ENCODE measurements at places on chromosomes 11 and 22.

DNA sequence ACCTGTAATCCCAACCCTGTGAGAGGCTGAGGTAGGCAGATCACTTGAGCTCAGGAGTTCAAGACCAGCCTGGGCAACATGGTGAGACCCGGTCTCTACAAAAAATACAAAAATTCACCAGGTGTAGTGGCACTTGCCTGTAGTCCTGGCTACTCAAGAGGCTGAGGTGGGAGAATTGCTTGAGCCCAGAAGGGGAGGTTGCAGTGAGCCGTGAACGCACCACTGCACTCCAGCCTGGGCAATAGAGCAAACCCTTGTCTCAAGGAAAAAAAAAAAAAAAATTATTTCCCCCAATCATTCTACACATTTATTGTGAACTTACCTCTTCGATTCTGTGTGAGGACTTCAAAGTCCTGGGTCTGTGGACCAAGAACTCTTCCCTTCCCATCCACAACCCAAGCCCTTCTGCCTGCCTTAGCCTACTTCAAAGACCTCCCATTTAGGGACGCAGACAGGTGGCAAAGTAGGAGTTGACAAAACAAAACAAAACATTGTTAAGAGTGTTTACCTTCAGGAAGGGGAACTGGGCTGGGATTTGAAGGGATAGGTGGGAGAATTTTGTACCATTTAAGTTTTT, 3.8 kb upstream of the WEE1 start:
- DNase-seq: no peak

DNA sequence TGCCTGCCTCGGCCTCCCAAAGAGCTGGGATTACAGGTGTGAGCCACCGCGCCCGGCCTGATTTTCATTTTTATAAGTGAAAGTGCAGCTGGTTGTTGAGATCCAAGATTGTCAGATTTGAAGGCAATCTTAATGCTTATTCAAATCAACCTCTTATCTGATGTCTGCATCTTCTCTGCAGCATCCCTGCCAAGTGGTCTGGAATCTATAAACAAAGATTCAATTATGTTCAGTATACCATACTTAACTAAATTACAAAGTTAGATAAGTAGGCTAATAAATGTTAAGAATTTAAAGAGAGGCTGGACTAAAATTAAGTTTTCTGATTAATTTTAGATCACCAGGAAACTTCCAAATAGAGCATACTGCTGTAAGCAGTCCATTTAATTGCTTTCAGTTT, 53.8 kb downstream of the POLD3 start:
- DNase-seq: no peak

- DNase-seq: no peak
Observed at GRCh38 chr22:26593763-26594162, 3.8 kb upstream of the TPST2 start.

GRCh38 chr22:30344447-30345200, 12.1 kb downstream of the SF3A1 start:
- no peak for DNase-seq

DNA sequence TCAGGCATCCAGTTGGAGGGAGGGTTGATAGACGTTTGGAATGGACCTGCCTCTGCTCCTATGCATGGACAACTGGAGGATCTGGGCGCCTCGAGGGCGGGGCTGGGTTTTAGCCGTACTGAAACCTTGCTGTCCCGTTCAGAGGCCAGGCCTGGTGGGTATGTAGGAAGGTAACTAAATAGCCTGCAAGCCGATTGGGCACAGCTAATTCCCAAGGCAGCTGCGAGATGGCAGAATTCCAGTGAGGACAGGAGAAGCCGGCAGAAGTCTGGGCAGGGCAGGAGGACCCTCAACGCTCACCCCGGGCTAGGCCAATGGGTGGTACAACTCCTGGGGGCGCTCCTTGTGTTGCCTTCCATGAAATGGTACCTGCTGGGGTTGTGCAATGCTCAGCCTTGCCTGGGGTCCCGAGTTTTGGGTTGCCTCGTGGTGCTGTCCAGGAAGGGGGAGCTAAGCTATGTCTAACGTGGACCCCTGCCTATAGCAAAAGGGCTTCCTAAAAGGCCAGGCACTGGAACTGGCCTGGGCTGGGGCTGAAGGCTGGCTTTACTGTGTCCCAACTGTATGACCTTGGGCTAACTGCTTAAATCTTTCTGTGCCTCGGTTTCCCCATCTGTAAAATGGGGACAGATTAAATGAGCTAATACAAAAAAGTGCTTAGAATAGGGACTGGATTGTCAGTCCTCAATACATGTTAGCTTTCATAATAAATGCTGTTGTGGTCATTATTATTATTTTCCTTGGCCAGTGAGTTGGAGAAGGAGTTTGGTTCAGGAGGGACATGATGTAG, 30.1 kb upstream of the CD82 start:
- no peak for DNase-seq

DNA sequence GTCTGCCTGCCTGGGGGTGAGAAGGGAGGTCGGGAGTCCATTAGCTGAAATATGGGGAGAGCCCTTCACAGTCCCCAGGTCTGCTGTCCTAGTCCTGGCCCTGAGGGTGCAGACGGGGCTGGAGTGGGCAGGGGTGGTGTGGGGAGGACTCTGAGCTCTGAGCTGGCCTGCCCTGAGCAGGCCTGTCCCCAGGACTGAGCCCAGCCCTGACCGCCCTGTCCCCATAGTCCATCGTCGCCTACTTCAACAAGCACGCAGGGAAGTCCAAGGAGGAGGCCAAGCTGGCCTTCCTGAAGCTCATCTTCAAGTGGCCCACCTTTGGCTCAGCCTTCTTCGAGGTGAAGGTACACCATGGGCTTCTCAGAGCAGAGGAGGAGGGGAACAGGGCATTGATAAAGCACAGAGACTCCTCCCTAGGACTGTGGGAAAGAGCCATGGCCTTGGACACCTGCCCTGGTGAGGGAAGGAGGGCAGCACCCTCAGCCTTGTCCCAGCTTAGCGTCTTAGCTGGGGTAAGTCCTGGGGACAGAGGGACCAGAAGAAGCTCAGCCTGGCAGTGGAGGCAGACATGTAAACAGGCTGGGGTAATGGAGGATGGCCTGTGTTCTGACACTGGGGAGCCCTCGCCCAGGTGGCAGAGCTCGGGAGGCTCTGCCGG, 83.7 kb downstream of the MYO7A start:
- no peak for DNase-seq

GRCh38 chr22:28075358-28075981, 156.4 kb upstream of the PITPNB start:
- no peak for DNase-seq

GRCh38 chr22:22752556-22753477, 108.4 kb downstream of the GGTLC2 start:
- DNase-seq: no peak

DNA sequence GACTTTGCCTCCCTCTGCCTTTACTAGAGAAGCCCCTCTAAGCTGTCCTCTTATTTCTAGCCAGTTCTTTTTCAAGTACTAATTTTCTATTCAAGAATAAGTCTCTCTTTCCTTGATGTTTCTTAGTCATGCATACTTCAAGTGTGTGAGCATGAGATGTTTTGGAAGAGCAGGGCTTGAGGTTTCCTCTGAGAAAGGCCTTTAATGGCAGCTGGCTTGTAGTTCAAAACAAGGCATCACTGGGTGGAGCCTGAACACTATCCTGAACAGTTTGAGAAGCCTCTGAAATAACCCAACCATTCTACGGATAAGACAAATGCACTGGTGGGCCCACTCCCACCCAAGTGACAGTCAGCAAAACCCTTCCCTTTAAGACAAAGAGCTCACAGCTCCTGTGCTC, 37.6 kb downstream of the CLDN25 start:
- DNase-seq: no peak

- DNase-seq: no peak
Observed at GRCh38 chr11:134369656-134370525, 38.1 kb downstream of the GLB1L2 start.

GRCh38 chr11:120235024-120235628, 4.8 kb upstream of the POU2F3 start:
- peak; percentile 40 for DNase-seq

DNA sequence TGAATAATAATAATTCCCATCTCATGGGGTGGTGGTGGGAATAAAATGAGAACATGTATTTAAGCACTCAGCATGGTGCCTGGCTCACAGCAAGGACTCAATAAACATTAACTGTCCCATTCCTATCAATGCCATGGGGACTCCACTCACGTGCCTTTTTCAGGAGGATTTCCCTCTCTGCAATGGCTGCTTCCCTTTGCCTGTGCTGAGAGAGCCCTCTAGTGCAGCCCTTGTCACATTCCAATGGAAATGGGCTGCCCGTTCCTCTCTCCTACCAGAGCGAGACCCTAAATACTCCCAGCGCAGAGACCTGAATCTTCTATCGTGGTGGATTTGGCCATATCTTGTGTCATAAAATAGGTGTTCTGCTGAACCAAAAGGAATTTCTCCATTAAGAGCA, 621.5 kb upstream of the B3GAT1 start:
- DNase-seq: no peak

DNA sequence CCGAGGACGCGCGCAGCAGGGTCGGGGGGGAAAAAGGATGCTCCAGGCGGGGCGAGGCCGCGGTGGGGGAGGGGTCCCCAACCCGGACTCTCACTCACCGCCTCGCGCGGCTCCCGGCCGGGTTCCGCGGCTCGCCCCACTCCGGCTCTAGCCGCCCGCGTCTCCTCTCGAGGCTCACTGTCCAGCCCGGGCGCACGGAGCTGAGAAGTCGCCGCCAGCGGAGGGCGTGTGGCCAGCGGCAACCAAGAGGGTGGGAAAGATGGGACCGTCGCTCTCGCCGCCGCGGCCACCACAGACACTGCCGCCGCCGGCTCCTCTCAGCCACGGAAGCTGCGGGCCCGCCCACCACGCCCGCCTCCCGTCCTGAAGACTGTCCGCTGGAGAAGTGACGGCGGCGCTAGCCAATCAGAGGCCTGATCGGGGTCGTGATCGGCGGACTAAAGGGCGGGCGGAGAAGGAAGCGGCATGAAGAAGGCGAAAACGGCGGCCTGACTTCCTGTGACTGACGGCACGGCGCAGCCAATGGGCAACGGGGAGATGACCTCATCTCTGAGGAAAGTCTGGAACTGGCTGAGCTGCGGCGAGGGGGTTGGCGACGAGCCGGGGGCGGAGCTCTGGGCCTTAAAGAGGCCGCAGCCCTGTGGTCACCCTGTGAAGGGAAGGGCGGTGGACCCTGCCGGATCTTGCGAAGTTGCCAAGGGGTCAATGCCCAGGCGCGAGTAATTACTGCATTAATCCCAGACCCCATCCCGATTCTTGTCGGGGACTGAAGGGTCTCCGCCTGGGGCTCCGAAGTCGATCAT, at the start of gene MRTFA:
TSS of gene MRTFA (minus strand) at position 340 of the 803 bp plus-strand sequence.
- DNase-seq: peak; percentile 99

DNA sequence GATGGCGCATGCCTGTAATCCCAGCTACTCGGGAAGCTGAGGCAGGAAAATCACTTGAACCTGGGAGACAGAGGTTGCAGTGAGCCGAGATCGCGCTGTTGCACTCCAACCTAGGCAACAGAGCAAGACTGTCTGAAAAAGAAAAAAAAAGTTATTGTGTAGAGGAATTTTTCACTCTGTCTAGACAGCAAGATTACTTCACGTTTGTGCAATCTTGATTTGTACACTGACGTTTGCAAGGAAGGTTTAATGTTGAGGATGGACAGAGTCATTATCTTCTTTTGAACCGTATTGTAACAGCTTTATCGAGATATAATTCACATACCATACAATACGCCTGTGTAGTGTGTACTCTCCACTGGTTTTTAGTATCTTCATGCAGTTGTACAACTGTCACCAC, 3.7 kb downstream of the CTTN start:
- no peak for DNase-seq

GRCh38 chr22:29520851-29521250, 32.7 kb downstream of the THOC5 start:
- DNase-seq: no peak

DNA sequence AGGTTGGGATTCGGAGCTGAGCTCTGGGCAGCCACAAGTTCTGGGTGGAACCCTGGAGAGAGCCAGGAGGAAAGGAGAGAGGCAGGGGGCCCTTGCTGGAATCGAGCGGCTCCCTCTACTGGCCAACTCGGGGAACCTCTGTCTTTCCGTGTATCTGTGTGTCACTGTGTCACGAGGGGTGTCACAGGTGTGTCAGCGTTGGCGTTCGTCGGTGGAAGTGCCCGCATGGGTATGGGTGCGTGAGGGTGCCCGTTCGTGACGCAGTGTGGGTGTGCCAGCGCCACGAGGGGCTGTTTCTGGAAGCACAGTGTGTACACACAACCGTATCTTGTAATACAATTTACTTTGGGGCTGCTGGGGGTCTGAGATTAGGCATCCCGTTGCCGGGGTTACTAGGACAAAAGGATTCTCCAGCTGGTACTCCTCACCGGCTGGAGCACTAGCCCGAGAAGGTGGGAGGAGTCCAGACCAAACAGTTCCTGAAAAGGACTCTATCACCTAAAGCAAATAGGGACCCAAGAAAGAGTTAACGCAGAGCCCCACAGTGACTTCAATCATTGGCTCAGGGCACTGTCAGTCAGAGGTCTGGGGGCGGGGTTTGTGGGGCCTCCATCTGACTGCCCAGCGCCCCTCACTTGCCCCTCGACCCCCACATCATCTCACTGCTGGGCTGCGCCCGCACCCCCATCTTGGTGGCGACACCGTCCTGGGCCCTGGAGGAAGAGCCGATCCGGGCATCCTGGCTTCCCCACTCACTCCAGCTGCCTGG, 2.6 kb upstream of the BCL9L start:
- peak; percentile 93 for DNase-seq

DNA sequence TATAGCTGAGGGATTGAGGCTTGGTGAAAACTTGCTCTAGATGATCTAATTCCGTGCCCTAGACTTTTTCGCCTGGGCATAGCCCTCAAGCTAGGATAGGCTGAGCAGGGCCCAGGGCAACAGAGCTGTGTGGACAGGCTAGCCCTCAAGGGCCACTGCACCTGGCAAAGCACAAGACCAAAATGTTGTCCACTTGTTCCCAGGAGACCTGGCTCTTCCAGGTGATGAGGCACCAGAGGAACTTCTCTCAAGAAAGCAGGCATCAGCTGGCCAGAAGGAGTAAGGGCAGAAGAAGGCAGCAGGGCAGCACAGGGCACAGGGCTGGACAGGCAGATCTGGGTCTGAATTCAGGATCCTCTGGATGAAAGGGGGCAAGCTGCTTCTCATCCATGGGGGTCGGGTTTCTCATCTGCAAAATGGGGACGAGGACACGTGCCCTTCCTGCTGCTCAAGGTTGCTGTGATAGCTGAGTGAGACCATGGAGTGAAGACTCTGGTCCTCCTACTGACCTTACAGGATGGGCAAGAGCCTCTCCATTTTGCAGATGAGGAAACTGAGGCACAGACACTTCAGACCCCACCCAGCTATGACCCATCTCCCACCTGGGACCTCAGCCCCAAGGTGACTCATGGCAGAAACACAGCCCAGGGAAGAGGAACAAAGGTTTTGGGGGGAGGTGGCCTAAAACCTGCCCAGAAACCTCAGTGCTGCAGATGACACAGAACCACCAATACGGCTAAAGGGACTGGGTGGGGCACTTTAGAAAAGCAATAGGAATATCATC, 42.2 kb upstream of the PRDM11 start:
- no peak for DNase-seq

GRCh38 chr11:3920148-3920852, 64.8 kb downstream of the STIM1 start:
- DNase-seq: peak; percentile 70

DNA sequence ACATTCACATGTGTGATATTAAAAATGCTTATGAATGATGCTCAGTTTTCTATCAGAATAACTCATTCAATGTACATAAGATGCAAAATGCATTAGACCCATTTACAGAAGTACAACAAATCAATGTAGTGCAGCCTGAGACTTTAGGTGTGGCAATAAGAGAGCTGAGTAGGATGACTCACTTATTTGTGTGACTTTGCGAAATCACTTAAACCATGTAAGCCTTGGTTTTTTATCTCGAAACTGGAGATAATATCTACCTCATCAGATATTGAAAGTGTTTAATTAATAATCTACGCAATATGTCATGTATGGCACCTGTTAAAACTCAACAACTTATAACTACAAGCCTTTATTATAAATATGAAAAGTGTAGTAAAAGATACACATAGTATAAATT, 105.7 kb upstream of the LUZP2 start:
- no peak for DNase-seq

GRCh38 chr11:85098996-85099395, 528.1 kb downstream of the DLG2 start:
- no peak for DNase-seq
